ENCODE measurements at places on chromosomes 2 and 18.

GRCh38 chr2:45583977-45584376 lies 27.1 kb downstream of the SRBD1 start:
- DNase-seq: no peak

DNA sequence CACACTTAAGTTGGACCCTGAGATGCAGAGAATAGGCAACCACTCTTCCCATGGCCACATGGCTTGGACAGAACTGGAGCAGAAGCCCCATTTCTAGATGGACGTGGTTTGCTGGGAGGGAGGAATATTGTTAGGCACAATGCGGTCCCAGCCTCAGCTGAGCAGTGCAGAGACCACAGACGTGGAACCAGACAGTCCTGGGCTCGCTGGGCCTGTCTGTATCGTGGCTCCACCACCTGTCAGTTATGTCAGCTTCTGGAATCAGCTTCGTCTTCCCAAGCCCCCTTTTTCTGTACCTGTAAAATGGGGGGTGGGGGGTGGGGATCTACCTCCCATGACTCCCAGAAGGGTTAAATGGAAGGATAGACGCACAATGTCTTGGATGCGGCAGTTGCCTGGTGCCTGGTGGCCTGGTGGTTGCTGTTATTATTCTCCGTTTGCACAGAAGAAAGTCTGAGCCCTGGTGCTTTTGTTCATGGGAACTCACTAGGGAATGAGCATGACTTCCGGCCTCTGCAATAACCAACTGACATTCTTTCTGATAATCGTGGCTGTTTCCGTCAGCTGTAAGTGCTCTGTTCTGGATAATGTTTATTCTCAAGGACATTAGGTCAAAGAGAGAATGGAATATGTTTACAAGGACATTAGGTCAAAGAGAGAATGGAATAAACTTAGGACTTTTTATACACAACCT lies 31.4 kb downstream of the COLEC11 start:
- no peak for DNase-seq

DNA sequence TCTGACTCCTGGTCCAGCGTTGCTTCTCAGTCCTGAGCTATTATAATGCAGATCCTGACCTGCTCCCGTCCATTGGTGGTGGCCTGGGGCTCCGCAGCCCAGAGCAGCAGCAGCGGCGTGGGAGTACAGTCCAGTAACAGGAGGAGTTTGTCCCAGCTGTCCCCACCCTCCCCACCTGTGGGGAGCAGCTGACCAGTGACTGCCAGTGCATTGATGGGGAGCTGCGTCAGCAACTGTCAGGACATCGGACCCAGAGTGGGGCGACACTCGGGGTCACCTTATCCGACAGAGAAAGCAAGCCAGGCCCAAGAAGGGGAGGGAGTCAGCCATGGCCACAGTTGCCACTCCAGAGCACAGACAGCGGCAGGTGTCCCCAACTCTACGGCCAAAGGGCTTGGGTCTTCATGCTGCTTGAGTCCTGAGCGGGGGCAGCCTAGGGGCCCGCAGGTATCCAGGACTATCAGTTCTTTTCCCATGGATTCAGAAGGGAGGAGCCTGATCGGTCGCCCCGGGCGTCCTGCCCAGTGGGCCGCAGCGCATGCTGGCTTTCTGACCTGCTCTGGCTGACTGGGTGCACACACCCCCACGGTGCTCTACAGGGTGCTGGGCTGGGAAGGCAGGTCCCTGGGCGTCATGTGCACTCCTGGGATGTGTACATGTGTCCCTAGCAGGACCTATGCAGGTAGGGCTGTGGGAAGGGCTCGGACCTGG lies 29.7 kb downstream of the DNMT3A start:
- DNase-seq: no peak

DNA sequence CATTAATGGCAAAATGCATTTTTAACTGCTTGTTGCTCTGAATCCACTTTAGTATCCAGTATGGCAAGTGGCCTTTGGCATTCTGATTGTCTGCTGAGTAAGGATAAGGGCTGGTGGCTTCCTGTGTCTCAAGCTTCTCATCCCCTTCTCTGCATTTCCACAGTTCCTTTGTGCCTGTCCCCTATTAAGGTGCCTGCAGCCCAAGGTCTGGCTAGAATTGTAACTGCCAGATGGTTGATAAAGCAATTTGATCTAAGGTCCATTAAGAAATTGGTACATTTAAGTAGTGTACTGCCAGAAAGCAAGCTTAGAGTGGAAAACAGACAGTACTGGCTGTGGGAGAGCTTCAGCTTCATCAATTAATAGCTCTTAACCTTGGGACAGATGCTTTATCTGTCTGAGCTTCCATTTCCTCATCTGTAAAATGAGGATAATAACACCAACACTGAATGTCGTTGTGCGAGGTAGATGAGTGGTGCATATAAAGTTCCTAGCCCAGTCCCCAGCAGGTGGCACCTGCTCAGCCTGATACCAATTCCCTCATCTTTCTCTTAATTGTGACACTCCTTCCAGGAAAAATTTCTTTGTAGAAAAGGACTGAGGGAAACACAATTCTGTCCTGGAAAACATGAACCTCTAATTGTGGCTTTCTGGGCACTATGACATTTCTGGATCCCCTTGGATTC lies 570.6 kb upstream of the GCFC2 start:
- DNase-seq: no peak

DNA sequence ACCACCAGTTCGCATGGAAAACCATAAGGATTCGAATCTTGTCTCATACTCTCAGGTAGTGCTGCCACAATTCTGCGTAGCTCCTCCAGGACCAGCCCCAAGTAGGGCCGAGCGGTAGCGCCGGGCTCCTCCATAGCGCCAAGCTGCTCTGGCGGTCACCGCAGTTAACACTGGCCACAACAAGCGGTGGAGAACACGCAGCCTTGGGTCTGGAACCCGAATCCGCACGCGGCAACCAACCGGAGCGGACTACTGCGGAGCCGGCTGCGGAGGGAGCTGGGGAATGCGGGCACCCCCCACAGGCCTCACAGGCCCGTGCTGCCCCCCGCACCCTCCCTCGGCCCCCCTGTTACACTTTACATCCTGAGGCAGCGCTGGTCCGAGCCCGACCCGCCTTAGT lies 531.5 kb downstream of the STK39 start:
- DNase-seq: no peak

DNA sequence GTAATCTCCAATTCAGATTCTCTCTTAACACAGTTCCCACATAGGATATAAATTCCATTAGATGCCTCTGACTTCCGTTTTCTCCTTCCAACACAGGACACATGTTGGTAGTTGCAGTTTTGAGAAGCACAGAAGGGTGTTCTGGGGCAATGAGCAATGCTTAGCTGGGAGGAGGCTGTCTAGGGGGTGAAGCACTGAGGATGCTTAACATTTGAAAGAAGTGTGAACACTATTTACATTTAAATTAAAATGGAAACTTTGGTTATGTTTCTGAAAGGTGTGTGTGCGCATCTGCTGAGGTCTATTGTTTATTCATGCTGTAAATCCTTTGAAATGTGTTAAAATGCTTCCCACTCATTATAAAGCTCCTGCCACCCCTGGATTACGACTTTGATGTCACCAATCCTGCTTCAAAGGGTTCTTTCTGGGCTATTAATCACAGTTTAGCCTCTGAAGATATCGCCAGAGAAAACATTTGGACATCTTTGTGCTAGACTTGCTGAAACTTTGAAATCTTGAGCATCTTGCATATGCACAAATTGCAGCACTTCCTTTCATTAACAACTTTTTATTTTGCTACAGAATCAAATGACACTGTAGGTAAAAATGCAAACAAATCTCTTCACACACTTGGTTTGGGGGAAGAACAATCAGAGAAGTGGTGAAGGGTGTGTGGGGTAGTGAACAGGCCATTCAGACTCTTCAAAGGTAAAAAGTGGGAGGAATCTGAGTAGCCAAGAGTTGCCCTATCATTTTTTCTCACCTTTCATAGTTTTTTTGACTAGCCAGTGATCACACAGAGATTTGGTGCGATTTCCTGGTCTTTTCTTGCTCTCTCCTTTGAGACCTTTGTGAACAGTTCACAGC lies 258.4 kb downstream of the MYO3B start:
- DNase-seq: no peak

- no peak for DNase-seq
Measured at GRCh38 chr2:134401789-134402188, 147.9 kb downstream of the MGAT5 start.

GRCh38 chr2:136325844-136326331 lies 207.9 kb upstream of the CXCR4 start:
- DNase-seq: no peak

DNA sequence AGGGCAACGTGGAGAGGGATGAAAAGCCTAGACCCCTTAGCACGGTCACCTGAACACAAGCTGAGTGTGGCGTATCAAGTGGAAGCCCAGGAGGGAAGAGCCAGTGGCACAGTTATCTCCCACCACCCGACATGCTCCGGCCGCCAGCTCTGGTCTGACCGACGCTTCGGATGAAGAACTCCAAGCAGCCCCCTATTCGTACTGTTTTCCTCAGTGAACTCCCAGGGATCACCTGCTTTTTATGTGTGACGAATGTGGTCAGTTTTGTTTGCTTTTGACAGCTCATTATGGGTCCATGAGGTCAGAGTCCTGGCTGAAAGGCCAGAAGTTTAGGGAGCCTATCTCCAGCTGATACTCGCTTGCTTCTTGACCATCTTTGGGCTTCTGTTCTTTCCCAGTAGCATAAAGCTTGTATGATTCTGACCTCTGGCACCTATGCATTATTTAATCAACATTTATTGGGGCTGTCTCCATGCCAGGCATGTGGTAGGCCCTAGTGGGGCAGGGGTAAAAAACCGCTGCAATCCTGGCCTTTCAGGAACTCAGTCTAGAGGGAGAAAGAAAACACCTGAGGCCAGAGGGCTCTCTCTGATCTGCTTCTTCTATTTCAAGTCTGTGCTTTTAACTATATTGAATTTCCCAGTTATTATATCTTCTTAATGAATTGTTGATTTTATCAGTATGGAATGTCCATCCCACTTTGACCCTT lies 33.0 kb upstream of the MRPL33 start:
- DNase-seq: no peak

- DNase-seq: peak; percentile 55
Measured at GRCh38 chr2:102258025-102258385, 53.4 kb upstream of the IL1RL1 start.

DNA sequence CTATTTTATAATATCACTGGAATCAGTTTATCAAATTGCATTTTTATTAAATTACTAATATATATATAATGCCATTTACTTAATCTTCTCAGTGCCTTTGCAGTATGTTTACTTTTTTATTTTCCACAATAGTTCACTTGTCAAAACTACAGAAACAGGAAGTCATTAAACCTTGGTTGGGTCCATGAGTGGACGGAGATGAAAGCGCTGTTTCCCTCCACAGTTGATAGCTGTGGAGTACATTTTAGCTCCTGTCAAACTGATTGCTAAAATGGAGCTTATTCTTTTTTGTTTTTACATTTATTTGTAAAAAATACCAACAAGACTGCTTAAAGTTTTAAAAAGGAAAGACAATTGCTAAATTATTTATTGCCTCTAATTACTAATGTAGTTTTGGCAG lies 19.2 kb downstream of the MFF start:
- no peak for DNase-seq

- no peak for DNase-seq
Measured at GRCh38 chr2:143802871-143803650, 673.8 kb downstream of the ARHGAP15 start.

- DNase-seq: no peak
Measured at GRCh38 chr2:74759986-74760385, 73.9 kb upstream of the HK2 start.

DNA sequence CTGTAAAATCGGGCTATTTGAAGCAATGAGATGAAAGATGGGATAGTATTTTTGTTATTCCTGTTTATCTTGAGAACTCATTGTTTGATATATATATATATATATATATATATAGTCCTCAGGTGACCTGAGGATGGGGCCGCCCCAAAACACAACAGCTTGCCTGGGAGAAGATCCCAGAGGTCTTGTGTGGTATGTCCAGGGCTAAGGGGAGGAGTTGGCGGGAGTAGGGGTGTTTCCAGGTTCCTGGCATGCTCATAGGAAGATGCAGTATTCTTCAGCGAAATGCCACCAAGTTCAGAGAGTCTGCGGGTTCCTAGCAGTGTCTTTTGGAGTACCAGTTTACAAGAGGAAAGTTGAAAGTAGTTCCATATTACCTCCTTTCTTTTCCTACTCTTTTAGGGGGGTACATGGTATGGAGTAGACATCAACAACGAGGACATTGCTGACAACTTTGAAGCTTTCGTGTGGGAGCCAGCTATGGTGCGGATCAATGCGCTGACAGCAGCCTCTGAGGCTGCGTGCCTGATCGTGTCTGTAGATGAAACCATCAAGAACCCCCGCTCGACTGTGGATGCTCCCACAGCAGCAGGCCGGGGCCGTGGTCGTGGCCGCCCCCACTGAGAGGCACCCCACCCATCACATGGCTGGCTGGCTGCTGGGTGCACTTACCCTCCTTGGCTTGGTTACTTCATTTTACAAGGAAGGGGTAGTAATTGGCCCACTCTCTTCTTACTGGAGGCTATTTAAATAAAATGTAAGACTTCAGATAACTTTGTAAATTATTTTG lies 18.3 kb downstream of the CCT7 start:
- DNase-seq: no peak

Data from stimulated activated naive CD8-positive, alpha-beta T cell treated with anti-CD3 and anti-CD28 coated beads, Interleukin-15, amount 100 ng/mL, for 72 hours (primary cell).